ENCODE measurements at places on chromosomes 2 and 18.

GRCh38 chr2:207157731-207158130, 8.0 kb downstream of the KLF7 start:
- no peak overlapping the region for H3K4me3 ChIP-seq
- H3K36me3 ChIP-seq: peaks cover 70% of the 10 kb centered on the region
- peaks cover 79% of the 10 kb centered on the region for H3K4me1 ChIP-seq
- H3K27me3 ChIP-seq: no peaks in the 10 kb centered on the region
- DNase-seq: no peak

DNA sequence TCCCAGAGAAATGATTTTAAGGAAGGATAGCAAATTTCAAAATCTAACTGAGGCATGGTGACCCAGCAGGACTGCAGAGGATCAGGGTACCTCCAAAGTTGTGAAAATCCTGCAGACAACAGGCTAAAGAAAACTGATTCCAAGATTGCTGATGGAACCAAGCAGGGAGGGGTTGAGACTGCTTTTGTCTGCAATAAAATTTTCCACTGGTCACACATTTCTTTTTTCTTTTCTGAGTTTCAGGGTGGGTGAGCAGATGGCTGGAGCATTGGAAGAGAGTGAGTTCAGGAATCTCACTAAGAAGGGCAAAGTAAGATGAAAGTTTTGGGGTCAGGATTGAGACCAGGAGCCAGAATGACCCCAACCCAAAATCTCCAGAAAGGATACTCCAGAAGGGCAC, 321.0 kb downstream of the TNS1 start:
- no peaks in the 10 kb centered on the region for H3K27me3 ChIP-seq
- H3K4me1 ChIP-seq: no peaks in the 10 kb centered on the region
- H3K4me3 ChIP-seq: no peak overlapping the region
- DNase-seq: no peak
- H3K27ac ChIP-seq: no peak overlapping the region

DNA sequence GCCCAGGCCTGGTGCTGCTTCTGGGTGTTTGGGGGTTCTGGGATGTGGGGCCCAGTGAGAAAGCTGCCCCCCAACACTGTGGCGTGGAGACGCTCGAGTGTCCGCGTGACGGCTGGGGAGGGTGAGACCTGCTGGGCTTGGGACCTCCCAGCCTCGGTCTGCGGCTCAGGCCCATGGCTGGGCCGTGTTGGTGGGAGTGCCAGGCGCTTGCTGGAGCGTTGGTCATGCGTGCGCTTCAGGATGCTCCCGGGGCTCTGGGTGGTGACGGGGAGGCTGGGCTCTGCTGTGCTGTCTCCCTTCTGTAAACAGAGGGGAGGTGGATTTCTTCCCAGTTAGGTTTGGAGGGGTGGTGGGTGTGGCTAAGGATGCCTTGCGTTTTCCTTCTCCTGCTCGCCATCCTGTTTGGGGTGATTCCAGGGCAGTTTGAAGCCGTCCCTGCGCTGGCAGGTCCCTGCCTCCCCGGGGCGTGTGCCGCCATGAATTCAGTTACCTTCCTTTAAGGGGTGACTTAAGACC, 606 bp downstream of the GAL3ST2 start:
- H3K27ac ChIP-seq: no peak overlapping the region
- no peaks in the 10 kb centered on the region for H3K36me3 ChIP-seq
- H3K4me1 ChIP-seq: peaks cover under 1% of the 10 kb centered on the region
- H3K27me3 ChIP-seq: no peaks in the 10 kb centered on the region
- no peak overlapping the region for H3K4me3 ChIP-seq

GRCh38 chr2:75751824-75752468, 41.2 kb upstream of the GCFC2 start:
- DNase-seq: no peak
- H3K36me3 ChIP-seq: no peaks in the 10 kb centered on the region
- no peaks in the 10 kb centered on the region for H3K4me1 ChIP-seq
- H3K27me3 ChIP-seq: peaks cover 4% of the 10 kb centered on the region
- no peak overlapping the region for H3K4me3 ChIP-seq

DNA sequence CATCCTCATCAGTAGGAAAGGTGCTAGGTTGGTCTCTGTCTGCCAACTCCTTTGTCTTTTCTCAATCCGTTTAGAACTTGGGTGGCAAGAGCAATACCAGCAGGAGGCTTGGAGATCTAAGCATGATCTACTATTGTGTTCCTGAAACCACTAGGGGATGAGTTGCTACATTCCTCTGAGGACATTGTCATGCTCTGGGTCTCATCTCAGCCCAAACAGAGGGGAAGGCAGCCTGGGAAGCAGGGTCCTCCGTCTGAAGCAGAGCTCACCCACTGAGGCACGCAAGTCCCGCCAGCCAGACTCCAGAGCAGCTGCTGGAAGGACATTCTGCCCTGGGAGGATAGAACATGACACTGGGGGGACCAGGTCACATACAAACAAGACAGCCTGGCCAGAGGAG, 162.9 kb downstream of the MTCL1 start:
- no peaks in the 10 kb centered on the region for H3K4me1 ChIP-seq
- H3K27ac ChIP-seq: no peak overlapping the region
- H3K4me3 ChIP-seq: no peak overlapping the region
- H3K27me3 ChIP-seq: peaks cover 4% of the 10 kb centered on the region
- H3K36me3 ChIP-seq: no peaks in the 10 kb centered on the region

GRCh38 chr18:80096032-80096565, 13.0 kb upstream of the ADNP2 start:
- H3K4me3 ChIP-seq: no peak overlapping the region
- H3K4me1 ChIP-seq: no peaks in the 10 kb centered on the region
- no peaks in the 10 kb centered on the region for H3K27me3 ChIP-seq
- H3K27ac ChIP-seq: no peak overlapping the region
- H3K36me3 ChIP-seq: peaks cover 2% of the 10 kb centered on the region
- DNase-seq: no peak

DNA sequence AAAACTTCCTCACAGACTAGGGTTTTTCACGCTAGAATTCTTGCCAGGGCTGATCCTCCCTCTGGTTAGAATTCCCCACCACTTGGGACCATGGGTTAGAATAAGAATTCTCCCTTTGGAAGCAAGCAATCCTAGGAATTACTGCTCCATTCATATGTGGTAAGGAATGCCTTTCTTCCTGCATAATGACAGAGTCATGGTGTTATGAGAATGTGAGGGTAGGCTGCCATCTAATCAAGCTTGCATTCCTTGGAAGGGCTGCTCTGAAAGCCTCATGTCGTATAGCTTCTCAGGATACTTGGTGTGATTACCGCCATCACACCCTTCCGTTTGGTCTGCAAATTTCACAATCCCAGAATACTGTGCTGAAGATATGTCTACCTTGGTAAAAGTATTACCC, 1282.4 kb upstream of the PIK3C3 start:
- no peaks in the 10 kb centered on the region for H3K36me3 ChIP-seq
- H3K4me3 ChIP-seq: no peak overlapping the region
- no peaks in the 10 kb centered on the region for H3K27me3 ChIP-seq

DNA sequence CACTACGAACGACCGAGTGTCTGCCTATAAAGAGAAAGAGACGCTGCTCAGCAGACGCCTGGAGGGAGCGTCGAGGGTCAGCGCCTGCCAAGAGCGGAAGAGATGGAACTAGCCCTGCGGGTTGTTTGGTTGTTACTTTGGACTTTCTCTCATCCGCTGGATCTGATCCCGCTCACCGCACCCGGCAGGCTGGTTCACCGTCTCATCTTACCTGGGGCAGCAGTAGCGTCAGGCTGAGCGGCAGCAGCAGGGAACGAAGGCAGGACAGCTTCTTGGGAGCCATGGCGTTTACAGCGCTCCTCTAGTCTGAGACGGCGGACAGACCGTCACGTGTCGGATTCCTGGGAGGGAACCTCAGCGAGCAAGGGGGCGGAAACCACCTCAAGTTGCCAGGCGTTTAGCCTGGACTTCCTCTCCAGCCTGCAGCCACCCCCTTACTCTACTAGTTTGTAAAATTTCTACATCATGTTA, 1.9 kb downstream of the GLB1L start:
- no peaks in the 10 kb centered on the region for H3K27me3 ChIP-seq
- H3K4me3 ChIP-seq: peak overlapping the region; percentile 33

- H3K4me1 ChIP-seq: peaks cover 24% of the 10 kb centered on the region
- no peak overlapping the region for H3K27ac ChIP-seq
- H3K36me3 ChIP-seq: no peaks in the 10 kb centered on the region
- no peak for DNase-seq
Measured at GRCh38 chr18:62450546-62451410, 72.0 kb upstream of the ZCCHC2 start.

GRCh38 chr2:29293830-29294438, 178.7 kb downstream of the CLIP4 start:
- H3K4me3 ChIP-seq: no peak overlapping the region
- no peak overlapping the region for H3K27ac ChIP-seq
- no peaks in the 10 kb centered on the region for H3K36me3 ChIP-seq
- peaks cover 12% of the 10 kb centered on the region for H3K27me3 ChIP-seq
